ENCODE measurements at places on chromosomes 1 and 21.

- DNase-seq: no peak
These were observed 1.1 kb upstream of the ATP8B2 start for GRCh38 chr1:154324241-154324640.

GRCh38 chr1:42552636-42553035, 89.5 kb downstream of the CCDC30 start:
- no peak for DNase-seq

DNA sequence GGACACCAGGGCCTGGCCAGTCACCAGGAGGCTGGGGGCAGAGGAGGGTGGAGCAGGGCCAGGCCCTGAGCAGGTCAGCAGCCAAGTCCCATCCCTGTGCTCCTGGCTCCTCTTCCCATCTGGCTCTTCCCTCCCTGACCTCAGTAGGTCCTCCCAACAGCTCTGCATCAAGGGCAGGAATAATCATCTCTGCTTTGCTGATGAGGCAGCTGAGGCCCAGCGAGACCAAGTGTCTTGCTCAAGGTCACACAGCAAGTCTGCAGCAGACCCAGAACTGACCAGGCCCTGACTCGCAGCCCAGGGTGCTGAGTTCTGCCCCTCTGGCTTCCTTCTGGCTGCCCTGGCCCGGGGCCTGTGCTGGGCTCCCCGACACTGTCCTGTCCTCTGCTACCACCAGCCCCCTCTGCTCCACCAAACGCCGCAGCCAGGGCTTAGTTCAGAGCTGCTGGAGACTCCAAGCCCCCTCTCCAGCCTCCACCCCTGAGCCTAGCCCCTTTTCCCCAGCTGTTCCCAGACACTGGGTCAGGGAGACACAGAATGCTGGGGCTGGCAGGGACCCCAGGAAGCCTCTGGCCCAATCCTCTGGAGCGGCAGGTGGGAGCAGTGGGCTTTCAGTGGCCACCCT, 224.9 kb downstream of the PTPRU start:
- DNase-seq: no peak

- DNase-seq: no peak
These were observed 49.9 kb downstream of the MAN1C1 start for GRCh38 chr1:25666460-25666859.

DNA sequence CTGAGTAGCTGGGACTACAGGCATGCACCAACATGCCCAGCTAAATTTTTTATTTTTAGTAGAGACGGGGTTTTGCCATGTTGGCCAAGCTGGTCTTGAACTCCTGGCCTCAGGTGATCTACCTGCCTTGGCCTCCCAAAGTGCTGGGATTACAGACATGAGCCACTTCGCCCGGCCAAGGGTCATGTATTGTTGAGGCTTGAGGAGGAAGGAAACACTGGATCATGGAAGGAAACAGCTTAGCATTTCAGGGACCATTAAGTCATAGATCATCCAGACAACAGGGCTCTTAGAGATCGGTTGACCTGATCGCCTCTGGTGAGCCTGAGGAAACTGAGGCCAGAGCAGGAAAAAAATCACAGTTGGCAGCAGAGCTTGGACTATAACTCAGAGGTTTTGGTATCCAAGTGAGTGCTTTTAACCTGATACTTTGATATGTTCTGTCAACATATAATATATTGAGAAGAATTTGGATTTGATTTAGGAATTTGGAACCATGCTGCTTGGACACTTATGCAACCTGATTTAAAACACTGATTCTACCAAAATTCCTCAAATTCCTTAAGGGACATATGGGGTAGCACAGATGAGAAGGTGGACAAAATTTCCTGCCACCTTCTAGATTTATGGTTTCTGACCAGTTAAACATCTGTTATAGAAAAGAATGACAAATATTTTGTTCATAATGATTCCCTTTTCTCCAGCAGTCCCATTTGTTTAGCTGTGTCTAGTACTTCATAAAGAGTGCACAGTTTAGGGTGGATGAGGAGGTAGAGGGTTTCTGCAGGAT, 13.1 kb upstream of the BMP8A start:
- peak; percentile 28 for DNase-seq

DNA sequence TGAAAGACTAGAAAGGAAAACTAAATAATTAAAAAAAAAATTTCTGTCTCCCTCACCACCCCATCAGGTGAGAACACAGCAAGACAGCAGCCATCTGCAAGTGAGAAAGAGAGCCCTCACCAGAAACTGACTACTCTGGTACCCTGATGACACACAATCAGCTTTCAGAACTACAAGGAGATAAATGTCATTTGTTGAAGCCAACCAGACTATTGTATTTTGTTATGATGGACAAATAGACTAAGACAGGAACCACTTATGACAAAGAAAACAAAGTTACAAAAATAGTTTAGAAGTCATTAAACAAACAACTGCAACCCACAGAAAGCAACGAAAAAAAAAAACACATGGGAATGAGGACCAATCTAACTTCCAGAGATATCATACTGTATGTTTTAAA, 98.3 kb downstream of the FAF1 start:
- no peak for DNase-seq

GRCh38 chr1:207397525-207397926, 56.6 kb upstream of the CR2 start:
- DNase-seq: no peak

GRCh38 chr1:214427871-214428277, 123.5 kb downstream of the PTPN14 start:
- DNase-seq: peak; percentile 94

DNA sequence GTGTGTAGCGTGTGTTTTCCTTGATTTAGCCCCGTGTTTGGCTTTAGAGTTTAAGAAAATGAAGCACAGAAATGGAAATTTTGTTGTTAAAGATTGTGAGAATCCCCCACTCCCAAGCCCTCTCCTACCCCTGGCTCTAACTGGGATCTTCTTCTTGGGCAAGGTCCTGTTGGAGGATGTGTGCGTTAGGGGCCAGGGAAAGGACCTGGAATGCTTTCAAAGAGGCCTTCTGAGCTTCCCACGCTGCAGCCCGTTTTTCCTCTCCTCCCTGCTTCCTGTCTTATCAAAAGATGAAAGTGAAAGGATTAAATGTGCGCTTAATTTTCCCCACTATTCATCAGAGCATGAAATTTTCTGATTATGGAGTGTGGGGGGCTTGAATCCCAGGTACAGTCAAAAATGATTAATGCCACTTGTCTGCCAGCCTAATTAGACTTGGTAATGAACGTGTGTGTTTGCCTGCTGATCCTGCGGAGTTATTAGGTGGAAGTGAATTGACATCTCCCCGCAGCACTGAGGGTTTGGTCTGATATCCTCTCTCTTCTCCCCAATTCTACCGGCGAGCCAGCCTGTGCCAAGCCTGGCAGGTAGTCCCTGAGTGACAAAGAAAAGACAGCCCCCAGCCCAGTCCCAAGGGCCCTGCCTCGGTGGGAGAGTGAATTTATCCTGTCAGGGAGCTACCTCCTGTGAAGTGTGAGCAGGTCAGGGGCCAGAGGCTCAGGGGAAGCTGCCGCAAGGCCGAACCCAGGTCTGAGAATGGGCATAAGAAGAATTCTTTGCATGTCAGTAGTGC, 4.9 kb downstream of the RASSF5 start:
- DNase-seq: no peak

GRCh38 chr1:77832901-77833300, 53.5 kb downstream of the MIGA1 start:
- peak; percentile 96 for DNase-seq

DNA sequence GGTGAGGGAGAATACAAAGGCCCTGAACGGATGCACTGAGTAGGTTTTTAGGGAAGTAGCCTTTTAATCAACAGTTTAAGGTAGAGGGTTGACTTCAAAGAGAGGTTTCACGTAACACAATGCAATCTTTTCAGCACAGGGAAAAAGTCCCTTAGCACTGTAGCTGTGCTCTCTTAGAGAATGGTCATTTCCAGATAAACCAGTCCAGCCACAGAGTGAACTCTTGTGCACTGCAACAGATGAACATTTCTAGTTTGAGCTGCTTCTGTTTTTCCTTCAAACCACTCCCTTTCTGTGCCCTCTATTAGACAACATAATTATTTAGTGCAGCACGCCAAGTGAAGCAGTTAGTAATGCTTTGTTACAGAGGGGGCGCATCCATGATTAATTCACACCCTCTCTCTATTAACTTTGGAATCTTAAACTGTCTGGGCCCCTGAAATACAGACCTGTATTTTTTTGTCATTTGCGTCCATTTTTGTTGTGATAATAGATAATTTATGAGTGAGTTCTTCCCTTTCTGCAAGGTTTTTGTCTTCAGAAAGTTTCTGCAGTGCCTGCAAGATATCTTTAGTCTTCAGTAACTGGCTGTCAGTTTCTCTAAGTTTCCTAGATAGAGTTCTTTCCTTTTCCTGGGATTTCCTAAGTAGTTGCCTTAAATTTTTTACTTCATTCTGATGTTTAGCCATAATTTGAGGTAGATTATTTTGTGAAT, 22.9 kb downstream of the LCA5L start:
- no peak for DNase-seq

GRCh38 chr21:42453224-42453985, 42.6 kb downstream of the RSPH1 start:
- no peak for DNase-seq

GRCh38 chr1:41578712-41579335, 94.3 kb upstream of the EDN2 start:
- DNase-seq: peak; percentile 14

DNA sequence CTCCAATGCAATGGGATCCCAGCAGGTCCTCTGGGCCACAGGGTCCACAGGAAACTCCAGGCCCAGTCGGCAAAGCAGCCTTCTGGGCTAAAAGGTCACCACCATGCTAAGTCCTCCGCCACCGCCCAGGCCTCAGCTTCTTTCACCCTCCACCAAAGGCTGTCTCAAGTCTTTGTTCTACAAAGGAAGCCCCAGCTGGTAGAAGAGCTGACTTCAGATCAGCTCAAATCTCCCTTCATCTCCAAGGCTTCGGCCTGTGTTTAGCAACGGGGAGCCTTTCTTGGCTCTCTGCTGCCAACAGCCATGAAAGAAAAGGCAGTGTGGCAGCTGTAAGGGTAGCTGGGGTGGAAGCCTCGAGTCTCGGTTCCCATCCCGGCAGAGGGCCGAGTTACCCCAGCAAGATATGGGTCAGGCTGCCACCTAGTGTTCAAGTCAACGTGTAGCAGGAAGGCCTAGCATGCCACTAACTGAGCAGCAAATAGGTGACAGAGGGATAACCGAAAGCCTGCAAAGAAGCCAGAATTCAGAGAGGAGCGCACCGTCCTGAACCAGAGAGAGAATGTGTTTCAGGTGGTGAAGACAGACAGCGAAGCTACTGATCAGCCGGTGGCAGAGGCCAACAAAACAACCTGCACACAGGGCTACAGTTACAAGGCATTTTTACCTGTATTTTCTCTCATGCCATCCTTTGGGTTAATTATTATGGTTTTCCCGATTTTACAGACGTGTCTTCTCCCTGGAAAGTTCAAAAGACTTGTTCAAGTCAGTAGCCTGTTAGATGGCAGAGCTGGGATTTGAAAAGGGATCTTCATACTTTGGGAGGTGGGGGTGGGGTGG, 26.8 kb upstream of the CRNN start:
- DNase-seq: peak; percentile 35

- no peak for DNase-seq
These were observed 109.7 kb upstream of the CACYBP start for GRCh38 chr1:174890024-174890423.

GRCh38 chr1:92567211-92567868, 80.6 kb upstream of the GFI1 start:
- DNase-seq: peak; percentile 43

DNA sequence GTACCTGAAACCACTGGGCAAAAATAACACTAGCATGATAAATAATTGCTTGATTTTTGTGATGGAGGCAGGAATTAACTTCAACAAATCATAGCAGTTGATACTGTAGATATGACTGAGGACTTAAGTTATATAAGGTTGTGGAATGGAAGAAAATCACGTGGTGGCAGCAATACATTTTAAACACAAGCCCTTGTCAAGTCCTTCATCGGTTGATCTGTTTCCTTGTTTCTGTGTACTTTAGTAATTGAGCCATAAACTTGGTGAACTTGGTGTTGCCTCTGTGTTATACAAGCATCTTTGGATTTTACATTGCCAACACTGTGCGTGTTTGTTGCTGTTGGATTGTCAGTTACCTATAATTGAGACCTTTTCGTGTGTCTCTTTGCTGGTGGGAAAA, 114.4 kb downstream of the CAMTA1 start:
- no peak for DNase-seq

GRCh38 chr1:234498448-234499118, 19.6 kb upstream of the TARBP1 start:
- DNase-seq: no peak

DNA sequence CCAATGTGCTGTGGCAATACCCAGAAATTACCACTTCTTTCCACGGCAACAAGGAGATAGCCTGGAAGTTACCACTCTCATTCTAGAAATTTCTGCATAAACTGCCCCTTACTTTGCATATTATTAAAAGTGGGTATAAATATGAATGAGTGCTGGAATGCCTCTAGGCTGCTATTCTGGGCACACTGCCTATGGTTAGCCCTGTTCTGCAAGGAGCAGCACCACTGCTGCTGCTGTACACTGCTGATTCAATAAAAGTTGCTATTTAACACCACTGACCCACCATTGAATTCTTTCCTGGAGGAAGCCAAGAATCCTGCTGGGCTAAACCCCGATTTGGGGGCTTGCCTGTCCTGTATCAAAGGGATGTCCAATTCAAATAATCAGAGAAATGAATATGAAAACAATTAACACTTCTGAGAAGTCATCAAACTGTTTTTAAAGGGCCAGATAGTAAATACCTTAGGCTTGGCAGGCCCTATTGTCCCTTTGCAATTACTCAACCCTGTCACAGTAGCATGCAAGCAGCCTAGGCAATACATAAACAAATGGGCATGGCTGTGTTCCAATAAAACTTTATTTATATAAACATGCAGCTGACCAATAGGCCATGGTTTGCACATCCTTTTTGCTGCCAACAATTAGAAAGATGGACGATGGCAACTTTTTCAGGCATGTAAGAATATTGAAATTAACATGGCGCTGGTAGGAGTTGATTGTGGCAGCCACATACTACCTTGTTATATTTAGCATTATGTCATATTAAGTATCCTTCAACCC, 369.4 kb upstream of the B3GALT2 start:
- no peak for DNase-seq

DNA sequence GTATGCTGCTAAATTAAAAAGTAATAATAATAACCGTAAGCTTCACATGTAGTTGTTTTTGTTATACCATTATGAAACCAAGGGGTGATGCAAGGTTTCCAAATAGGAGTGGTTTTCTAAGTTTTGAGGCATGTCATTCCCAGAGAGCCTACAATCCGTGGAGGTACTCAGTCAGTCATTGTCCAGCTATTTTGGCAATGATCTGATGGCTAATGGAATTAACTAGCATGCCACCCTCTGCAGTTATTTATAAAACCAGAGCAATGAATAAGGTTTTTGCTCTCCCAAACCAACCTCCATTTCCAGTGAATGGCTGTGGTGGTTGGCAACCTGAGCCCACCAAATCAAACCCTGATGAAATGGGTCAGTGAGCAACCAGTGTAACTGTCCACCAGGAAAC, 106.4 kb downstream of the TBX15 start:
- DNase-seq: no peak

DNA sequence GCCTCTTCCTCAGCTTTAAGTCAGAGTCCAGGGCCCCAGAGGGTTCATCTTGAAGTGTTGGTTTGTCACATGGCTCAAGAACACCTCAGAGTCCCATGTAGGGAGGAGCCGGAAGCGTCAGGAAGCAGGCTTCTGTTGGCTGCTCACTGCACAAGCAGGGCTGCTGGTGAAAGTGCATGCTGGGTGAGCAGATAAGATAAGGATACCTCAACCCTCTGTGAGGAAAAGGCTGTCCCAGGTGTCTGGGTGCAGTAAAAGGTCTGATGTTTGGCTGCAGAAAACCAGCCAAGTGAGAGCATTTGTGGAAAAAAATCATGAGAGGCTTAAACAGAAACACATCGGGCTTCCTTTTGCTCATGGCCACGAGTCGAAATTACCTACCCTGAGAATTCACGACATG, 6.2 kb upstream of the TEX35 start:
- DNase-seq: no peak

All from fibroblast of skin of right quadriceps (primary cell).